ENCODE measurements at places on chromosomes 5 and 9.

DNA sequence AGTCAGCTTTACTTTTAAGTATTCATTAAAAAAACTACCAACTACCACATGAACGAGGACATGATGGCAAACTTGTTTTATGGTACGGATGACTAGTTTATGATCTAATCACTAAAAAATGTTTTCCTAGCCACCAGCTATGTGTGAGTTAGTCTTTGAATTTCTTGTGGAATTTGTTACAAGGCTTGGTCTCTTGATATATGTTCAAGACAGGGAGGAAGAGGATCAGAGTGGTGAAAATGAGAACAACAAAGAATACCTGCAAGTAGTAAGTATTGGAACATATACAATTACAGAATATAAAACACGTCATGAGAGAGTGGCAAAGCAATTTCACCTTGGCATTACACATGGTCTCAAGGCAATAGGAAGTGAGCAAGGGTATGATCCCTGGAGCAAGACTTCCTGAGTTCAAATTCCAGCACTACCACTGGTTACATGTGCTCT, 548.6 kb upstream of the TLE4 start:
- DNase-seq = no peak

- DNase-seq = no peak
Observed at GRCh38 chr5:94700592-94700991, 82.1 kb downstream of the SLF1 start.

DNA sequence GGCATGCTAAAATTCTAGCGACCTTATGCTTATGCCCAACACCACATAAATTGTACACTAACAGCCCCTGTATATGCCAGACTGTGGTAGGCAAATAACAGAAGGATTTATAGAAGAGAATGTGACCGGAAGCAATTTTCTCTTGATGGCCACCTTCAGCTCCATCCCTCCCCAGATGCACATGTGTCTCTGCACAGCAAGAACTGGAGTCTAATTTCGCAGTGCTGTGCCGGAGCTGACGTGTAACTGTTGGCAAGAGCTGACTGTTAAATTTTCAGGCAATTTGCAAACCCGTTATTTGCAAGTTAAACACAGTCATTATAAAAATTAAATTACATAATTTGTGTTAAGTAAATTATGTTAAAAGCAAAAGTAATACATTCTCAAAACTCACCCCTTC, 48.4 kb downstream of the PCA3 start:
- no peak for DNase-seq

DNA sequence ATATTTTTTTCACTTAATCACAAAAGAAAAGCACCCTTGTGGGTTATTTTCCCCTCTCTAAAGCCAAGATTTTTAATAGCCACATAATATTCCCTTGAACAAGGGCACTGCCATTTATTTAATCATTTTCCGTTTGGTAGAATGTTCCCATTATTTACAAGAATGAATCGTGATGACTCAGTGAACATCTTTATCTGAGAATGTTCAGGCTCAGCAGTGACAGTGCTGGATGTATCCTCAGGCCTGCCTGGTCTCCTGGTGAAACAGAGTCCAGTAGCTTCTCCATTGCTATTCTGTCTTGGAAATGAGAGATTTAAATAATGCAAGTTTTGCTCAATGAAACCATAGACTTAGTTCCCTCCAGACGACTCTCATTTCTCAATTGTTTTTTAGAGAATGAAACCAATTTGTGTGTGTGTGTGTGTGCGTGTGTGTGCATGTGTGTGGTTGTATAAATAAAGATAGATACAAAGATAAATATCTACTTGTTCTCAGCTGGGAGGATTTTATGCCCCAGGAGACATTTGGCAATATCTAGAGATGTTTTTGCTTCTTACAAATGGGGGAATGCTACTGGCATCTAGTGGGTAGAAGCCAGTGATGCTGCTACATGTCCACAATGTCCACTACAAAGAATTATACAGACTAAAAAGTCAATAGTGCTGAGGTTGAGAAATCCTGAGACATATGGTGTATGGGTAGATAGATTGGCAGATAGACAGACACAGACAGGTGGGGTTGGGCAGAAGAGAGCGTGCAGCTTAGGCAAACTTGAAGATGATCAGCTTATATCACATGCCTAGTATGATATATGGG, 55.0 kb downstream of the PAPPA start:
- no peak for DNase-seq

GRCh38 chr9:81562231-81563019, 126.9 kb downstream of the TLE1 start:
- no peak for DNase-seq

DNA sequence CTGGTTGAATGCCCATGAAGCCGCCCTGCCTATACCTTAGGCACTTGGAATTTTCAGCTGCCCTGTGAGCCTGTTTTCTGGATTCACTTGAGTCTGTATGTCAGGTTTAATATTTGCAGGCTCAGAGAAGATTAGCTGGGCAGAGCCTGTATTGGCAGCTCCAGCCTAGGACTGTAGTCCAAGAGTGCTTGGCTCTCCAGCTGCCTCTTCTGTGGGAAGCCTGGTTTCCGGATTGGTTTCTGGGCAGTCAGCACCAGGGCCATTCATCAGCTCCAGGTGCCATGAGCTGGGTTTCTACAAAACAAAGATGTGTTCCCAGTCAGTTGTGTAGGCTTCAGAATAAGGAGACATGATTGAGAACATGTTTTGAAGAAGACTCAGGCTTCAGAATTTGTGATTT, 90.1 kb downstream of the ARHGAP26 start:
- peak; percentile 54 for DNase-seq

DNA sequence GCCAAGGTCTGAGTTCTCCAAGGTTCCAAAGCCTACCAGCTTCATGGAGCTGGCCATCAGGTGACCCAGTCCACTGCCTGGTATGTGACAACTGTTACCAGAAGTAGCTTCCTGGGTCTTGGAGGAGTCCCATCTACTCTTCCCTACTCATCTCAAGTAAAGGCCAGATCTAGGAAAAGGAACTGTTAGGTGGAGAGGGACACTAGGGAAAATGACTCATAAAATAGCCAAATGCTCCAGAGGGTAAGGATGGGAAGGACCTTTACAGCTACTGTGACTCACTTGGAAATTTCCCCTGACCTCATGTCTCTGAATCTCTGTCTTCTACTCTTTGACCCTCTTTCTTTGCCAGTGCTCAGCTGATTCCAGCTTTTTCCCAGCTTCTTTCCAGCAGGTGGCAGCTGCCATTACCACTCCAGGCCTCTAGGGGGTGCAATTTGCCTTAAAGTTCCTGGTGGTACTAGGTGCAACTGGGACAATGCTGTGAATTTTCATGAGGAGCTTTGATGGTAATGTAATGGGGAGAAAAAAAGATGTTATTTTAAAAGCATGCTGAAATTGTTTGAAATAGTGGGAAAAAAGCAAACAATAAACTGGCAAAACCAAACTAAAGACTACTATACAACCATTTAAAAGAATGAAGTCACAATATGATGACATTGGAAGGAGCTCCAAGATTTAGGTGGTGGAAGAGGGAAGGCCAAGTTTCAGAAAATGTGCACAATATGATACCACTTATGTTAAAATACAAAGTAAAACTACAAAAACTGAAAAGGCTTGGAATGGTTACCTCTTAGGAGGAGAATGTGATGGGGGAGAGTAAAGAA, 27.1 kb upstream of the MYORG start:
- DNase-seq = peak; percentile 59

DNA sequence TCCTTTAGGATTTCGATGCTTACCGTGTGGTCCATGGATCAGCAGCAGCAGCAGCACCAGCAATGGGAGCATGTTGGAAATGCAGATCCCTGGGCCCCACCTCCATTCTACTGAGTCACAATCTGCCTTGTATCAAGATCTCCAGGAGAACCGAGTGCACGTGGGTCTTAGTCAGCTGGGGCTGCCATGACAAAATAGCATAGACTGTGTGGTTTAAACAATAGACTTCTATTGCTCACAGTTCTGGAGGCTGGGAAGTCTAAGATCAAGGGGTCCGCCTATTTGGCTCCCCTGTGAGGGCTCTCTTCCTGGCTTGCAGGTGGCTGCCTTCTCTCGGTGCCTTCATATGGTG, 1.3 kb upstream of the PROP1 start:
- DNase-seq = no peak

DNA sequence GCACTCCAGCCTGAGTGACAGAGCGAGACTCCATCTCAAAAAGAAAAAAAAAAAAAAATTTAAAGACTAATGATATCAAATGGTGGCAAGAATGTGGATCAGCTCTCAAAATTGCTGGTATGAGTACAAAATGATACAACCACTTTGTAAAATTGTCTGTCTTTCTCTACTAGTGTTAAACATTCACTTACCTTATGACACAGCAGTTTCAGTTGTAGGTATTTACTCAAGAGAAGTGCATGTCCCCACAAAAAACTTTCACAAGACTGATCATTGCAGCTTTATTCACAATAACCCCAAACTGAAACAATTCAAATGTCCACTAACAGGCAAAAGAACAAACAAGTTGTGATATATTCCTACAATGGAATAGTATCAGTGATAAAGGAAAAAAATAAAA, 14.7 kb upstream of the CETN3 start:
- no peak for DNase-seq

GRCh38 chr9:110040788-110041187, 167.2 kb downstream of the C9orf152 start:
- no peak for DNase-seq

DNA sequence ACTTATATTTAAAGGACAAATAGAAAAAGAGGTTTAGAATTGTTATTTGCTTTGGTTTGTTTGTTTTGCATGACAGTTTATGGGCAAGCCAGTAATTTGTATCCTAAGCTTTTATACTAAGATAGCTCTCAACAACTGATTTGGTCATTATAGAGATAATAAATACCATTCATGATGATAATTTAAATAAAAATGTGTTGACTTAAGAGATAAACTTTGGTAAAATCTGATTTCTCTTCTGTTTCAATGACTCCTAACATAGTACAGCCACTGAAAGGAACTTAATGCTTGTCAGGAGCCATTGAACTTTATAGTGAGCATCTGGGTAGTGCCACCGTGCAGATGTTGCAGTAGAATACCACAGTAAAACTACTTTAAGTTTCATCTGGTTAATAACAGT, 160.7 kb upstream of the ACOT12 start:
- DNase-seq = no peak

DNA sequence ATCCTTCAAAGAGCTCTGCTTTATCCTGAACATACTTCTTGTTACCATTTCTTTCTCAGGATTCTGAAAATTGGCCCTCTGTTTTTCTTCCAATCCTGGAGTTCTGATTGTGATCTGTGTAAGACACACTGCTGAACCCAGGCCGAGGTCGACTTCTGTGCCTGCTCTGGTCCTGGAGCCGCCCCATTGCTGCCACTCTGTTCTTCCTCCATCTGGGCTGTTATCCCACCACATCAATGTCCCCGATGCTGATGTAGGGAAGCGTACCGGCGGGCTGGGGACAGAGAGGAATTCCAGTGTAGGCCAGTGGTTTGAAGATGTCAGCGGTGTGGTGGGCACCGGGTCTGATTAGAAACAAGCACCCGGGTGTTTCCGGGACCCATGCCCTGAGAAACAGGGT, 102.5 kb downstream of the LIFR start:
- DNase-seq = no peak

- DNase-seq = no peak
Observed at GRCh38 chr9:75880618-75881017, 9.9 kb upstream of the PCSK5 start.

- peak; percentile 48 for DNase-seq
Observed at GRCh38 chr5:139488260-139488659, 5.7 kb upstream of the STING1 start.

- no peak for DNase-seq
Observed at GRCh38 chr5:42621242-42621641, 135.4 kb upstream of the CCDC152 start.

- no peak for DNase-seq
Observed at GRCh38 chr5:131228646-131229045, 35.2 kb upstream of the CDC42SE2 start.

DNA sequence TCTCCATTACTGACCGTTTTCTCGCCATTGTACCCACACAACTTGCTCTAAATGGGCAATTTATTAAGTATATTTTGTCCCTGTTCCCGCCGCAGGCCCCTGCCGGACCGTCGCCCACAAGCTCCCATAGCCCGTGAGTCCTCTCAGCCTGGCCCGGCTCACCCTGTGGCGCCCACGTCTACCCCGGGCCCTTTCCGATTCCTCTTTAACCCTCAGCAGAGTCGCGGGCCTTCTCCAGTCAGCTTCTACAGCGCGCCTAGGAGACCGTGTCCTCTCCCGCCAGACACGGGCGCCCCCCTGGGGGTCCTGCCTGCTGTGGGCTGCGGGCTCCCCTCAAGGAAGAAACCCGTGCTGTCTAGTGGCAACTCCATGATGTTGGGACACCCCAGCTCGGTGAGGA, 57.8 kb upstream of the SPATA31E1 start:
- no peak for DNase-seq

- no peak for DNase-seq
Observed at GRCh38 chr9:135514342-135515082, 6.7 kb upstream of the LCN1 start.

DNA sequence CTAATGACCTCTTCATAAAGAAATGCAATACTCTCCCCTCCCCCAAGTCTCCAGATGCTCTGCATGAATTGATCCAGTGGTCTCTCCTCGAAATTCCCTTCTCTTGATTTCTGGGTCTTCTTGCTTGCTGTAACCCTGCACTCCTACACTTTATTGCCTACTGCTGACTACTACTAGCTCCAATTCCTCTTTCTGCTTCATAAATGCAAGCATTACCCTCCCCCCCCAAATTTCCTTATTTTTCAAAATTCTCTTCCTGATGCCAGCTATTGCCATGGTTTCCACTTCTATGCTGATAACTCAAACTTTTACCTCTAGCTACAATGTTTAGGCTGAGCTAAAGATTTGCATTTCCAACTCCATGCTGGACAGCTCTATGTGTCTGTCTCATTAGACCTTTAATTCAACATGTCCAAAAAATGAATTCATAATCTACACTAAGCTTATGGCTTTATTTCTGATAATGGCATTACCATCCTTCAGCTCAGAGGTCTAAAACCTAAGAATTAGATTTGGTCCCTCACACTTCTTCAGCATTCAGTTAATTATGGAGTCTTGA, 1.4 kb downstream of the ZBTB26 start:
- DNase-seq = no peak

GRCh38 chr9:16575142-16575985, 295.1 kb downstream of the BNC2 start:
- no peak for DNase-seq

DNA sequence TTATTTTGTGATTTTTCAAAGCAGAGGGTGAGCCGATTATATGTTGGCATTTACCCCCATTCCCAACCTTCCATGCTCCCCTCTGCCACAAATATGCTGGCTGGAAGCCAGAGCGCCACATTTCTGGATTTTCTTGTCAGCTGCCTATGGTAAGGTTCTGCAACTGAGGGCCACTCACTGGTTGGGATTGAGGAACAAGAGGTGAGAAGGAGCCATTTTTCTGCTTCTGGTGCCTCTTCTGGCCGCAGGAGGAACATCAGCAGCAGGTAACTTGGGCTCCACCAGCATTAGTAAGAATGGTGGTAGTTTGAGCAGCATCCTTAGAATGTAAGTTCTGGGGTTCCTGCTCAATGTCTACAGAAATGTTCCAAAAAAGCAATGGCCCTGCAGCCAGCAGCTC, 159.5 kb upstream of the MAST4 start:
- no peak for DNase-seq

Data from globus pallidus (tissue), 1 donor.